ENCODE measurements at places on chromosomes 5 and 9.

DNA sequence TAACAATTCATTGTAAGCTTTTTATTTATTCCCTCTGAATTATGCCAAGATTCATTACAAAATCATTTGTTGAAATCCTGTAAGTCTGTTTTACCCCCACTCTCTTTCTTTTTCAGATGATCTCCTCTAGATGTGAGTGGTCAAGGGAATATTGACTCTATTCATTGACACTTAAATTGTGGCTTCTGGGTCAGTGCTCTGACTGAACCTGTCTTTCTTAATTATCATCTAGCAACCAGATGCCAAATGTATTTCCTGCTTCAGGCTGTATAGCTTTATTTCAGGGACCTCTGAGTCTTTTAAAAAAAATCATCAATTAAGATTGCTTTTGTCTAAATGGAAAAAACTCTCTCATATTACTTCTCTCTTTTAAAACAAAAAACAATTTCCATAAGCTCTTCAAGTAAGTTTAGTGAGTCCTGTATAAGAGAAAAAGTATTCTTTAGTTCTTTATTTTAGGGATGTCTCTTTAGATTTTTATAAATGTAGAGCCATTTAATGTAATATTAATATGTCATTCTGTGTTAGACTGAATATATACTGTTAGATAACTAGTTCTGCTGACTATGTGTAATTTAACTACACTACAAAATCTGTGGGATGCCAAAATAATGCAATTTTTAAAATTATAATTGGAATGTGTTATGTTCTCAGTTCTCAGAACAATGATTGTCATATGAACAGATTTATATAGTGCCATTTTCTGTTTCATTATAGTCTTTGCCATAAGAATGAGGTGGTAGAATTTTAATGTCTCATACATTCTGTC, 645.8 kb upstream of the EDIL3 start:
- no peak for DNase-seq

DNA sequence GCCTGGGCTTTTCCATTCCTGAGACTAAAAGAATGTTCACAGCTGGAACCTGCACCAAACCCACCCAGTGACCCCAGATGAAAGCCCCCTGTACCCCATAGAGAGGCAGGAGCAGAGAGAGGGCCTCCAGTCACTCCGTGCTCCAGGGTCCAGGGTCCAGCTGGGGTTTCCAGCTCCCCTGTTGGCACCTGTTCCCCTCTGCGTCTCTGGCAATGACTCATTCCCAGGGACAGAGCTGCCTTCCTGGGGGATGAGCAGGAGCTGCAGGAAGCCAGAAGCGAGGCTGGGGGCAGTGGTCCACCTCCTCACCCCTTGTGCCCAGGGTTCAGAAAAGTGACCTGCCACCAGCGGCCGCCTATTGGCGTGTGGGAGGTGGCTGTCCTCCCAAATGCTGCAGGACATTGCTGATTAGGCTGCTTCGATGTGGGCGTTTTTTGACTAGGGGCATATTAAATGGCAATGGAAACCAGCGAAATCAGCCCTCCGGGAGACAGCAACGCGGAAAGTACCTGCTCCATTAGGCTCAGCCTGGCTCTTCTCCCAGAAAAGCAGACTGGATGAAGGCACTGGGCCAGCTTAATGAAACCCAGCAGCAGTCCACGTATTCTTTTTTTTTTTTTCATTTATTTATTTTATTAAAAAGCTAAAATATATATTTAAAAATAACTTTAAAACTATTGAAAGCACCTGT, 97.4 kb downstream of the DAP start:
- DNase-seq, result peak; percentile 84

DNA sequence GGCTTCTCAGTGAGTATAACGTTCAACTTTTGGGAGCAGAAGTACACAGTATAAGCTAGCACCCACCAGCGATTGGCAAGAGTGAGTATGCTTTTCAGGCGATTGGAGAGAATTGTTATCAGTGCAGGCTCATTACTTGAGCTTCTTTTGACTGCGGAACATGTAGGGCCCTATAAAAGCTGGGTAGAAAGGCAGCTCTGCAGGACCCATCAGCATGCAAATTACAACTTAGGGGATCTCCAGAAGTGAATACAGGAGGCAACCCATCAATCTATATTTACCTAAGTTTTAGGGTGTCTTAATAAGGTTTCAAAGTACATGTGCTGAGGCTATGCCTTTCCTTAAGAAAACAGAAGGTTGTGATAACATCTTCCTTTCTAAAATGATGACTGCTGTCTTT, 225.0 kb downstream of the MLLT3 start:
- DNase-seq, result no peak

GRCh38 chr5:57221049-57221568, 47.2 kb downstream of the GPBP1 start:
- peak; percentile 28 for DNase-seq

GRCh38 chr5:105101577-105101976, 1539.0 kb upstream of the NUDT12 start:
- DNase-seq, result no peak

GRCh38 chr5:143340891-143341685, 62.4 kb downstream of the NR3C1 start:
- no peak for DNase-seq

- DNase-seq, result no peak
Observed at GRCh38 chr9:112747094-112747493, 3.5 kb upstream of the SNX30 start.

GRCh38 chr9:77451507-77451906, 196.6 kb downstream of the GNA14 start:
- DNase-seq, result no peak

DNA sequence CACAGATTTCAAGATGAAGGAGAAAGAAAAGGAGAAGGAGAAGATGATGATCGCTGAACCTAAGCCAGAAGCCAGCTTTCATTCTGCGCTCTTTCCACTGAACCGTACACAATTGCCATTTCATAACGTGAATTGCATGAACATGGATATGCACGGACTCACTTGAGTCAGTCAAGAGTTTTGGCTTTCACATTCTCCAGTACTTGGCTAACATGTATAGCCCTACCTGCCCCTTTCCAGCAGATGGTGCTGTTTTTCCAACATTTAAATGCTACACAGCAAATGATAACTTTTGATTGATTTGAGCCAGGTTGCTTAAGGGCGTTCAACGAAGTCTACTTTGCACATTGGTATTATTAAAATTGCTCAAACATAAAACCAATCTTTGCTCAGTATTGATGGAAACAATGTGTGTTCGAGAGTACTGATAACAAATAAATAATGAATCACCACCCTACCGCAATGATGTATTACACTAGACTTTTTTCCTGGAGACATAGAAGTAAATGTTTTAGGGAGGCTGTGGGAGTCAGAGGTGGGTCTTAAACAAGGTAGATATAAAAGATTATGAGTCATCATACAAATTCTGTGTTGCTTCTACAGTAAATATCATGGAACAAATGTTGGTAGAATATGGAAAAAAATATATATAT, 196.4 kb downstream of the TRPM3 start:
- peak; percentile 30 for DNase-seq

GRCh38 chr5:44002381-44002901, 386.8 kb downstream of the FGF10 start:
- DNase-seq, result no peak

- no peak for DNase-seq
Observed at GRCh38 chr9:93896496-93897033, 58.6 kb downstream of the BARX1 start.

DNA sequence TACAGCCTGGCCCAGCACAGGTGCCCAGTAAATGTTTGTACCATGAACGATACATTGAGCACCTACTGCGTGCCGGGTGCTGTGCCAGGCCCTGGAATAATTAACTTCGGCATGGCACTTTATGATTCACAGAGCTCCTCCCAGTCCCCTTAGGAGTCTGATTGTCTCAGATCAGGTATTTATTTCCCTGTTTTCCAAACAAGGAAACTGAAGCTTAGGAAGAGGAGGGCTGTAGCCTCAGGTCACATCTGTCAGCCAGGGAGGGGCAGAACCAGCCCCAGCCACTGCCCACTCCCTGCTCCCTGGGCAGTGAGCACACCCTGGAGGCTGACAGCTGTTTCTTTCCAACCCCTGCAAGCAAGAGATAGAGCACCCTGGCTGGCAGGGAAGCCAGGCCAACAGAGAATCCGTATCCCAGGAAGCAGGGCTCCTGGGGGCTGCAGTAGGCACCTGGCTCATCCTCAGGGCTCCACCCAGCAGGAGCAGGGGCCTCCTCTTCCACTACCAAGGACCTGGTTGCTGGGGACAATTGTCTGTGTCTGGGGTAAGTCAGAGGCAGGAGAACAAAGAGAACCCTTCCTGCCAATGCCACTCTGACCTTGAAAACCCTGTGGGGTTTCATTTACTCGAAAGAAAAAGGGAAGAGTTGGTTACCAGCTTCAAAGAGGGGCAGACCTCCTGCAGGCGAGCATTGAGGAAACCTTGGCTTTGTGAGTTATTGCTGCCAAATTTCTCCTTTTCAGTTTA, 69.0 kb downstream of the DAB2IP start:
- no peak for DNase-seq

DNA sequence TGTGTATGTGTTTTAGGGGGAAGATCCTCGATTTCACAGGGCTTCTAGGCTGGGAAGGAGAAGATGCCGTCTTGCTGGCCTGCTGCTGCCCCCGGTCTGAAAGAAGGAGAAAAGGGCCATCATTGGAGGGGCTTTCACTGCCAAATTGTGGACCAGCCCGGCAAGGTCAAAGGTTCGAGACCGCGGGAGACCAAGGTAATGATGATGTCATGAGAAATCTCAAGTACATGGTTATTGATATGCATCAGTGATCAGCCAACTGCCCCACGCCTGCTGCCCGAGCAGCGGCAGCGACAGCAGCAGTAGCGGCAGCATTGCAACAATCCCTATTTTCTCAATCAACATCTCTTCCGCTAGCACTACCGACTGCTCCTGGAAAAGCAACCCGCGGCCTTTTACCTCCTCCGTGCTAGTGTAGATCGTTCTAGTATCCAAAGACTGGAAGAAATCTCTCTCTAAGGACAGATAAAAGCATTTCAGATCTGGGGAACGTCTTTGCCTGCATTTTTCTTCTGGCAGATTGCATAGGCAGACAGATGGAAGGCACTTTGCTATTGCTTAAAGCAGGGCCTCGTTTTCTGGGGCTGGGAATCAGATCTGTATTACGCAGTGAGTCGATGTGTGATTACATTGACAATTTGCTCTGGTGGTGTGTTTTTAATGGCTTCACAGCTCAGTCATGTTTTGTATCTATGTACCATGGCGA, 215.3 kb downstream of the MEF2C start:
- DNase-seq, result peak; percentile 42

GRCh38 chr5:100186181-100186580, 349.0 kb upstream of the FAM174A start:
- DNase-seq, result no peak

GRCh38 chr9:127575875-127576778, 36.0 kb upstream of the STXBP1 start:
- DNase-seq, result no peak

GRCh38 chr5:43353668-43354067, 40.5 kb upstream of the HMGCS1 start:
- DNase-seq, result no peak

GRCh38 chr9:98944057-98944733, 488 bp downstream of the COL15A1 start:
- DNase-seq, result peak; percentile 74

- no peak for DNase-seq
Observed at GRCh38 chr9:130793589-130793988, 41.5 kb upstream of the ABL1 start.

- no peak for DNase-seq
Observed at GRCh38 chr5:91864962-91865361, 481.8 kb upstream of the ARRDC3 start.

GRCh38 chr5:146948666-146949065, 70.1 kb upstream of the PPP2R2B start:
- DNase-seq, result no peak

GRCh38 chr9:109886041-109886440, 106.0 kb downstream of the PALM2AKAP2 start:
- DNase-seq, result no peak

GRCh38 chr9:136297766-136298735, 5.8 kb downstream of the CCDC187 start:
- no peak for DNase-seq

DNA sequence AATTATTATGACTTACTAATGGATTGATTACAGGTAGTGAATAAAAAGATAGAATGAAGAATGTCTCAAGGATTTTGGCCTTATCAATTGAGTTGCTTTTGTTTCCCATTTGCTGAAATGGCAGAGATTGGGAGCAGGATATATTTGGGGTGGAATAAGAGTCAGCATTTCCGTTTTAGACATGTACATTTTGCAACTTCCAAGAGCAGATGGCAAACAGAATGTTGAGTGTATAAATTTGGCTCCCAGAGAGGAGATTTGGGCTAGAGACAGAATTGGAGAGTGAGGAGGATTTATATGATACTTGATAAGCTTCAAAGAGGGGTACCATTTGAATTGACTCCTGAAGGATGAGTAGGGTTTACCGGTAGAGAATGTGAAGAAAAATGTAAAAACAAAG, 437.9 kb upstream of the PAPPA start:
- no peak for DNase-seq

GRCh38 chr9:105157171-105157583, 87.3 kb upstream of the SLC44A1 start:
- DNase-seq, result peak; percentile 40

DNA sequence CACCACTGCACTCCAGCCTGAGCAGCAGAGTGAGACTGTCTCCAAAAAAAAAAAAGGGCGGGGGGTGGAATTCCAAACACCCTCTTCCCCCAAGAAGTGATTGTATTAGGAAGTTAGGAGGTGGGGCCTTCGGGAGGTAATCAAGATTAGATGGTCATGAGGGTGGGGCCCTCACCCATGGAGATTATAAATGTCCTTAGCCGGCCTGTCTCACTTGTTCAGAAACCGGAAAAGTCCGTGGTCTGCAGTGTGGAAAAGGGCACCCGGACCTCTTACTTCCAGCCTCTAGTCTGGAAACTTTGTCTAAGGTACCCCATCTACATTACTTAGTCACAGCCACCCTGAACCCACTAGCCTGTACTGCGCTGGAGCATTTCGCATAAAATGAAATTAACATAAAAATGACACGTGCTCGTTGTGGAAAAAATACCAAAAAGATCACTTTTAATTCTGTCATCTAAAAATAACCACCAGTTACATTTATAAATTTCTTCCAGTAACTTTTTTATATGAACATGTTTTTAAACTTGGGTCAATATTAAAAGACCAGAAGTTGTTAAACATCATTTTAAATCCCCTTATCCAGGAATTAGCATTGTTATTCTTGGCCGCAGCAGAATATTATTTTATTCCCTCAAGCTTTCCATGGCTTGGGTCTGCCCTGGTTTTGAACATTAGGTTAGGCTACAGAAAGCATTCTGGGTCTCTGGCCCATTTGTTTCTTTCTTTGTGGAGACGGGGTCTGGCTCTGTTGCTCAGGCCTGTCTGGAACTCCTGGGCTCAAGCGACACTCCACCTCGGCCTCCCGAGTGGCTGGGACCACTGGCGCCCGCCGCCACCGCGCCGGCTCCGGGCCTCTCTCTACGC, 1.2 kb upstream of the CKS2 start:
- DNase-seq, result no peak
